ENCODE measurements at places on chromosomes 5 and 9.
A peak's percentile ranks its signal among the peaks of the same experiment; 100 is the strongest.

DNA sequence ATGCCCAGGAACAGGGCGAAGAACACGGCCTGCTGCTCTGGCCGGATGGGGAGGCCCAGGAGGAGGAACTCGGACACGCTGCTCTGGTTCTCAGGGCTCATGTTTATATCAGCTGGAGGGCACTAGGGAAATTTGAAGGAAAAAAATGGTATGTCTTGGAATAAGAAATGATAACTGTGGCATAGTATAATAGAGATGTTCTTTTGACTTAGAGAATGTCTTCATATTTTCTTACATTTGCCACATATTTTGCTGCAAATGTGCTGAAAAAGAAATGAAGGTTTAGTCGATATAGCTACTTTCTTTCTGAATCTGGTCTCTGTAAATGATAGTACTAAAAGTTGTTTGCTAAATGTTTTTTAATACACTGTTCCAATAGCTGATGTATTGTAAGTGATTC, at the start of gene OR1J1:
Gene OR1J1, minus strand, starts transcription at position 101 of the 400 bp plus-strand sequence. Its CDS starts 0 bp downstream, at position 101.
- DNase-seq: no peak

- DNase-seq: no peak
Measured at GRCh38 chr9:129781981-129782380, 21.0 kb upstream of the TOR1B start.

- no peak for DNase-seq
Measured at GRCh38 chr5:10289991-10290390, 17.7 kb downstream of the CMBL start.

DNA sequence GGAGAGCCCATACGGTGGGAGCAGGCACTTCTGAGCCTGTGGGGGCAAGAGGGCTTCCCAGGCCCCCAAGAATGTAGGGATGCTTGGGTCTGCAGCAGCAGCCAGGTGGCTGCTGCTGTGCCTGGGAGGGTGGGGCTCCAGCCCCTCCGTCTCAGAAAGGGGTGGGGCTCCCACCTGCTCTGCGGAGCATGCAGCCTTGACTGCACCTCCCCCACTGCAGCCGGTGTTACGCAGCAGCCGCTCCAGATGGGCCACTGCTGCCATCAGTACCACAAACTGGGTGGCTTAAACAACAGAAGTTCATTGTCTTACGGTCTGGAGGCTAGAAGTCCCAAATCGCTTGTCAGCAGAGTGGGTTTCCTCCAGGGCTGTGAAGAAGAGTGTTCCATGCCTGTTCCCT, 365.5 kb downstream of the TMEM38B start:
- DNase-seq: no peak

GRCh38 chr9:135906291-135907005, 898 bp downstream of the CAMSAP1 start:
- peak; percentile 16 for DNase-seq

- no peak for DNase-seq
Measured at GRCh38 chr9:13934416-13934815, 379.5 kb downstream of the NFIB start.

DNA sequence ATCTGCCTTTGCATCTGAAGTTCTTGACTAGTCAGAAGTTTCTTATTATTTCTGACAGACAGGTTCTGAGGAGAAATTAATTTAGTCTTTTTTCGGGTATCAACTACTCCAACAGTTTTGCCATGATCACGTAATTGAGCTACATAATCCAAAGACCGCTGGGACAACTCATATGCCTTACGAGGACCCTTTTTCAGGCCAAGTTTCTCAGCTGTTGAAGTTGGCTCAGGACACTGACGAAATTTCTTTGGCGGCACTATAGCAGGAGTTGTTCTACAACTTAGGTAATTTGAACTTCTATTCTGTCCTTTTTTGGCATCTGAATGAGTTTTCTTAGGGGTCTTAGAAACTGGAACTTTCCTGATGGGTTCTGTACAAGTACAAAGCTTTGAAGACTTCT, 27.2 kb downstream of the SETX start:
- DNase-seq: no peak
